ENCODE measurements at places on chromosomes 16 and 17.

GRCh38 chr17:15468126-15468525 lies 705 bp upstream of the CDRT4 start:
- DNase-seq, result no peak

DNA sequence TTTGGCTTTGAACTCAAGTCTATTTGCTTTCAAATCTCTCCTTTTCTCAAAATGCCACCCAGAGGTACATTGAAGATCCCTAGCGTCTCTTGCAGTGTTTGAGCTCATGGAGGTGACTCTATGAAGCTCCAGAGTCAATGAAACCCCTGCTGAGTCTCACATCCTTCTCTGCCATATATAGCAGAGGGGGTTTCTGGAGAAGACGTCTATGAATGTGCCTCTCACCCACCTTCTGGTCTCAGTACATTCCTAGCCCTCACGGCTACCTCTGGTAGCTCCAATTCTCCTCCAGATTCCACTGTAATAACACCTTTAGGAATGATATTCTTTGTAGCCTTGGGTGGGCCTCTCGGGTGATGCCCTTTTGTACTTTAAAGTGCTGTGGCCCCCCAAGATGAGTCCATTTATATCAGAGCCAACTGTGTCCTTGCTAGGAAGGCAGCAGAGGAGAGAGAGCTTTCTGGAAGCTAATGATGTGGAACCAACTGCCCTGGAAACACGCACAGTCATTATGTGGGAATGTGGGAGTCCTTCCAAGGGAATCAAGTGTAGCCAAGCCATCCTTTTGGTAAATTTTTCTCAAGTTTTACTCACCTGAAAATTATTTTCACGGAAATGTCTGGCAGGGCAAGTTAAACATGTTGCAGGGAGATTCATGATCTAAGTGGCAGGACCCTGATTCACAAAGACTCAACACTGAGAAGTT lies 123.4 kb downstream of the ASIC2 start:
- no peak for DNase-seq

DNA sequence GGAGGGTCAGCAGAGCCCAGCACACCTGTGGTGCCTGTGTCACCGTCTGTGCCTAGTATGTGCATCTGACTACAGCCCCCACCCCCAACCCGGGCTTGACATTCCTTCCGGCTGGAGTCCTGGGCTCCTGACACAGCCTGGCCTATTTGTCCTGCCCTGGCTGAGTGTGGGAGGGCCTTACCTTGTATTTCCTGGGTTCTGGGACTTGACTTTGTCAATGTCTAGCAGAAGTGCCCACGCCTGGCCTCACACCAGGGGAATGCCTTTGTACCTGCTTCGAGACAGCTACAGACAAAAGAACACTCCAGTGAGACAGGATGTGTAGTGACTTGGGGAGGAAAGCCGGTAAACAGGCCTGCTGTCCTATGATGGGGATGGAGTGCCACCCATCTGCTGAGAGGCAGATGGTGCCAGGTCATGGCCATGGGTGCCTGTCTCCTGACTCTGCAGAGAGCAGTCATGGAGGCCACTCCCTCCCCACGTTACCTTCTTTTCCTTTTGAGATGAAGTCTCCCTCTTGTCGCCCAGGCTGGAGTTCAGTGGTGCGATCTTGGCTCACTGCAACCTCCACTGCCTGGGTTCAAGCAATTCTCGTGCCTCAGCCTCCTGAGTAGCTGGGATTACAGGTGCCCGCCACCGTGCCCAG lies 42.8 kb downstream of the TNFRSF13B start:
- no peak for DNase-seq

- DNase-seq, result no peak
Measured at GRCh38 chr17:4944163-4944553, 4.1 kb downstream of the RNF167 start.

DNA sequence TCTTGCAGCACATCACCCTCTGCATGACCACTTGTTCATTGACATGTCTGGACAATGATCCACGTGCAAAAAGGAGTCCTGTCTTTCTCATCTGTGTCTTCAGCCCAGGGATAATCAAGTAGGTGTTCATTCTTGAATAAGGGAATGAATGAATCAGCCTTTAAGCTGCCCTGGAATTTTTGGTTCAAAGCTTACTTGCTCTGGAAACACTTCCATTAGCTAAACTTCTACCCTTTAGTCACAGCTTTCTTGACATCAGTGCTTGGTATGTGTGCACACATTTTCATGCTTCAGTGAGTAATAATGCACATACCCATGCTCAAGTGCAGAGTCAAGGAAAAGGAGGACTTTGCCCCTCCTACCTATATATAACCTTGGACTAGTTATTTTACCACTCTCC lies 103.0 kb upstream of the CDH13 start:
- DNase-seq, result no peak

DNA sequence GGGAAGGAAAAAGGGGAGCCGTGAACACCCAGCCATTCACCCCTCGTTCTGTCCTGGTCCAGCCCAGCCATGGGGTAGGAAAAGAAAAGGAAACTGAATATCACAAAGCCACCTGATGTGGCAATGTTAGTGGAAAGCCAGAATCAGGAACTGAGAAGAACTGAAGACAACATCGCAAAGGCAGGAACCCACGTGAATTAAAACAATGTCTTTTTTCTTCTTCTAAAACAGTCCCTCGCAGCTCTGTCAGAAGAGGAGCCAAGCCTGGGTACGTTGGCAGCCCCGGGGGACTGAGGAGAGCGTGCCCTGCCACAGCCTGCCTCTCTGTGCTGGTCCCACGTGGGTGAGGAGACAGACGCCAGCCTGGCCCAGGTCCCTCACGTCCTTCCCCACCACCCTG lies 55.0 kb downstream of the ZNF423 start:
- DNase-seq, result no peak

- DNase-seq, result no peak
Measured at GRCh38 chr16:17559394-17559793, 88.6 kb upstream of the XYLT1 start.

- DNase-seq, result no peak
Measured at GRCh38 chr16:56097306-56097705, 94.0 kb upstream of the GNAO1 start.

DNA sequence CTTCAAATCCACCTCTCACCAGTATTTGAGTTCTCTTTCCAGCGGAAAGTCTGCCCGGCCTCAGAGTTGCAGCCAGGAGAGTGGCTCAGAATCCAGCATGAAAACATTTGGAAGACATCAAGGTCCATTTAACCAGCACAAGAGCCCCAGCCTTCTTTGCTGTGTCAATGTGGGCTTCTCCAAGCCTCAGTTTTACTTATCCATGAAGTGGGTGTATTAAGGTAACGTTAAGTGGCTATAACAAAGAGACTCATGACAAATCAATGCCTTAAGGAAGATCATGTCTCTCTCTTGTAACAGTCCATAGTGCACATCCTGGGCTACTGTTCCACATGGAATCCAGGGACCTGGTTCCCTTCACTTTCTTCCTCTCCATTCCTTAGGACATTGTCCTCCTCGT lies 959 bp upstream of the SPPL2C start:
- no peak for DNase-seq

DNA sequence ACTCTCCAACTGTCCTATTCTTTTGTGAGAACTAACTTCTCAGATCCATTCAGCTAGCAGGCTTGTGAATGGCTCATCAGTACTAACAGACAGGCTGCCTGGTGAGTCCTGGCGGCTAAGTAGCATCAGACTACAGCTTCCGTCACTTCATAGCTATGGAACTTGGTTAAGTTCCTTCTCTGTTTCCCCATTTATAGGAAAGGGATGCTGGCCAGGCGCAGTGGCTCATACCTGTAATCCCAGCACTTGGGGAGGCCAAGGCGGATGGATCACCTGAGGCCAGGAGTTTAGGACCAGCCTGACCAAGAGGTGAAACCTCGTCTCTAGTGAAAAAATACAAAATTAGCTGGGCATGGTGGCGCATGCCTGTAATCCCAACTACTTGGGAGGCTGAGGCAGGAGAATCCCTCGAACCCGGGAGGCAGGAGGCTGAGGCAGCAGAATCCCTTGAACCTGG lies 49.9 kb upstream of the TANGO6 start:
- DNase-seq, result no peak

GRCh38 chr17:40963838-40964237 lies 2.9 kb downstream of the KRT39 start:
- no peak for DNase-seq

DNA sequence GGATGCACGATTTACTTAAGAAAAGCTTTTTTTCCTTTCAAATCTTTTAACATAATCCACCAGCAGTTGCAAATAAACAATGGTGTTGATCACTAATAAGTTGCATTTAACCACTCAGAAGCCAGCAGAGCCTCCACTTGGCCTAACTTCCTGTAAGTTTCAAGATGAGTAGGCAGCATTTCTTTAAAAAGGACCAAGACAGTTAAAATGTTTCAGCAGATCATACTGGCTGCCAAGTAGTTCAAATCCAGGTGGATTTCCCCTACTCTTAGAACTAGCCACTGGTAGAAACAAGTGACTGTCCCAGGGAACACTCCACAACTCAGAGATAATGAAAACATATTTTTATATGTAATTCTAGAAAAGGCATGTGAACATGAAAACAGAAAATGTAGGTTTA lies 17.0 kb upstream of the RFFL start:
- no peak for DNase-seq

DNA sequence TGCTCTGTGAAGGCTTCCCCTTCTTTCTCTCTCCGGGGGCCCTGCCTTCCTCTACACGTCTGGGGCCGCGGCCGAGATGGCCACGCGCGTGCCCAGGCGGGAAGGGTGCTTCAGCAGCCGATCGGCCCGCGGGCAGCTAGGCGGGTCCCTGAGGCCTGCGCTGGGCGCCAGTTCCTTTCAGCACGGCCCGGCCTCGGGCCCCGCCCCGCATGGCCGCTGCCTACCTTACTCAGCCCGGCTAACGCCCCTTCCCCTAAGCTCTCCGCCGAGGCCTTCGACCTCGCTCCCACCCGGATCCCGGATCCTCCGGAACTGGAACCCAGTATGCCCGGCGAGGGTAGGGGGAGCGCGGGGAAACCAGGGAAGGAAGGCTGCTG lies 335 bp downstream of the TMEM11 start:
- DNase-seq, result peak; percentile 80

DNA sequence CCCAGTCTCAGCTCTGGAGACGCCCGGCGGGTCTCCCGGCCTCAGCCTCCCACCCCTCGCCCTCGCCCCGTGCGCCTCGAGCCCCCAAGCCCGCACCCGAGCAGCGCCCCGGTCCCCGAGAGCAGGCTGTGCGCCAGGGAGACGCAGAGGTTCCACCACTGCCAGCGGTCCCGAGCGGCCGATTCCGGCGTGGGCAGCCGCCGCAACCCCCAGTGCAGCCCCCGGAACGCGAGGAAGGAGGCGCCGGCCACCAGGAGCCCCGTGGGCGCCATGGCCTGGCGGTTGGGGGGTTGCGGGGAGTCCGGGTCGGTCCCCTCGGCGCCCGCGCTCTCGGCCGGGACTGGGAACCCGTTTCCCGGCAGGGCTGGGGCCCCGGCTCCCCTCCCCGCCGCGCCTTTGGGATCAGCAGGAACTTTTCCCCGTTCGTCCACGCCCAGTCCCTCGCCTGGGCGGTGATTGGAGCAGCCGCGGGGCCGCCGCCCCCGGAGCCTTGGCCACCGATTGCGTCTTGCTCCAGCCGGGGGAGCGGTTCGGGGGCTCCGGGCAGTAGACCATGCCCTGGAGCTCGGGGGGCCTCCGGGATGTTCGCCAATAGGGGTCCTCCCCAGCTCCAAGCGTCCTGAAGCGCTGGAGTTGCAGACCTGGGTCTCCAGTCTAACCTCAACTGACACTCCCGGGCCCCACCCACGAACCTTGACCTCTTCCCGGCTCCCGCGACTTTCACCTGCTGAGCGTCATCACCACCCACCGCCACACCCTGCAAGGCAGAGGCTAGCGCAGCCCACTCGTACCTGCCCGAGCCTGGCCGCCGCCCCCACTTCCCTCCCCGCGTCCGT lies at the start of gene TLCD2:
Gene TLCD2, minus strand, starts transcription at position 407 of the 836 bp plus-strand sequence. Its CDS starts 135 bp downstream, at position 272.
- peak; percentile 28 for DNase-seq

GRCh38 chr17:41919840-41920579 lies 1.3 kb upstream of the ACLY start:
- no peak for DNase-seq

- no peak for DNase-seq
Measured at GRCh38 chr16:86826941-86827340, 248.6 kb downstream of the FOXL1 start.

- peak; percentile 5 for DNase-seq
Measured at GRCh38 chr17:56595831-56596690, 2.6 kb downstream of the NOG start.

DNA sequence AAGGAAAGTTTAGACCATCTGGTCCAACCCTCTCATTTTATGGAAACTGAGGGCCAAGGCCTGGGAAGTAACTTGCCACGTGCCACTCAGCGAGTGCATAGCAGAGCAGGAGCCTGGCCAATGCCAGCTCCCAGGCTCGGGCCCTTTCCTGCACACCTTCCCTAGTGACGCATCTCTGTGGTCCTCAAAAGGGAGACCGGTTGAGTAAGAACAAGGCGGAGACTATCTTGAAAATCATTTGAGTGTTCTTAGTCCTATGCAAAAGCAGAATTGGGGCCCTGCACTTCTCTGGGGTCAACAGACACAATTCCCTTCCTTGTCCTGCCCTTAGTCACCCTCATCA lies 2.8 kb downstream of the CCL4 start:
- no peak for DNase-seq

DNA sequence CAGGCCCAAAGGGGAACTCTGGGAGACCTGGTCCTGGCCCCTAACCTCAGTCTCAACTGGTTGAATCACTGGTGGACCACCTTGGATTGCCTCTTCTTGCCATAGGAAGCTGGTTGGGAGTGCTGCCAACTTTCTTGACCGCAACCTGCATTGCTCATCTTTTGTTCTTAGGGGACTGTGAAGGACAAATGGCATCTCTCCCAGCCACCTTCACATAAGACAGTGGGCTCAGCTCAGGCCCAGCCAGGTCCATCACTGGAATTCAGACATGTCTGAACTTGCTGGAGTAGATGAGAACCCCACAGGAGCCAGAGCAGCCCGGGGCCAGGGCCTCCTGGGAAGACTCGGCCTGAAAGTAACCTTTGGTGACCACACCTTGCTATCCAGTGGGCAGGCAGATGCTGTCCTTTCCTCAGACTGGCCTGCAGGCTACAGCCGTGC lies 18.8 kb downstream of the ADORA2B start:
- no peak for DNase-seq

DNA sequence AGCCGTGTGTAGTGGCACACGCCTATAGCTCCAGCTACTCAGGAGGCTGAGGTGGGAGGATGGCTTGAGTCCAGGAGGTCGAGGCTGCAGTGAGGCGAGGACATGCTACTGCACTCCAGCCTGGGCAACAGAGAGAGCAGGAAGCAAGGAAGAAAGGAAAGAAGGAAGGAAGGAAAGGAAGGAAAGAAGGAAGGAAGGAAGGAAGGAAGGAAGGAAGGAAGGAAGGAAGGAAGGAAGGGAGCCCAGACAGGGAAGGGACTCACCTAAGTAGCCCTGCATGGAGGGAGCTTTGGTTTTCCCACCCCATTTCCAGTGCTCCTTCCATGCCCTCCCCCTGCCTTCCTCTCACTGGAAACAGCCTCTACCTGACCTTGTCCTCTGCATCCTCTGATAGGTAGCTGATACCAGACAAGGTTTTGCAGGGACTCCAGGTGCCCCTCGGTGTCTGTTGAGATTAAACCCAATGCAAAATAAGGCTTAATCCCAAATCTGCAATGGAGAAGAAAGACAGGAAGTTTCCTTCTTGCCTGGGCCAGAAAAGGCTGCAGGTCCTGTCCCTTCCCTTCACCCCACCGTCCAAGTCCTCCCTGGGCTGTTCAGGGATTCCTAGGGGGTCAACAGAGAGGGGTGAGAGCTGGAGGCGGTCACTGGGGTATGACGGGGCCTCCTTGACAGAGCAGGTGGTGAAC lies 21.5 kb upstream of the CA4 start:
- DNase-seq, result no peak

Data from NCI-H748 treated with DMSO at 0.1 percent for 48 hours (cell line).